ENCODE measurements at places on chromosomes 2 and 18.

GRCh38 chr2:234139755-234140154, 89.3 kb downstream of the SPP2 start:
- no peak for DNase-seq

DNA sequence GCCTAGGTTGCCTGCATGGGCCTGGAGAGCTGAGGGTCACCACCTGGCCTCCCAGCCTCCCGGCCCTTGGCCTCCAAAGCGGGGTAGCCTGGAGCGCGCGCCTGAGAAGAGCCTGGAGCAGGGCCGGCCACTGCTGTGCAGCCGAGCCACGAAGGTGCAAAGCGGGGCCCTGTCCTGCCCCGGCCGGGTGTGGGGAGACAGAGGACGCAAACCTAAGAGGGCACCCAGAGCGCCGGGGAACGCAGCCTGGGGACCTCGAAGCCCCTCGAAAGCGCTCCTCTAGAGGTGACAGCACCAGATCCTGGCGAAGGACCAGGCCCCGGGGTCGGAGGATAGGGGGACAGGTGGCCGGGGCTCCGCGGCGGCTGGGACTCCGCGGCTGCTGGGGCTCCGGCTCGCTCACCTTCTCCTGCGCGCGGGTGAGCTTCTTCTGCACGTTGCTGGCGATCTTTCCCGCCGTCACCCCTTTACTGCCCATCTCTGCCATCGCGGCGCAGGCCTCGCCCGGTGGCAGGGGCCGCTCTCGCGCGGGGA, 430 bp downstream of the BIN1 start:
- DNase-seq, result no peak

DNA sequence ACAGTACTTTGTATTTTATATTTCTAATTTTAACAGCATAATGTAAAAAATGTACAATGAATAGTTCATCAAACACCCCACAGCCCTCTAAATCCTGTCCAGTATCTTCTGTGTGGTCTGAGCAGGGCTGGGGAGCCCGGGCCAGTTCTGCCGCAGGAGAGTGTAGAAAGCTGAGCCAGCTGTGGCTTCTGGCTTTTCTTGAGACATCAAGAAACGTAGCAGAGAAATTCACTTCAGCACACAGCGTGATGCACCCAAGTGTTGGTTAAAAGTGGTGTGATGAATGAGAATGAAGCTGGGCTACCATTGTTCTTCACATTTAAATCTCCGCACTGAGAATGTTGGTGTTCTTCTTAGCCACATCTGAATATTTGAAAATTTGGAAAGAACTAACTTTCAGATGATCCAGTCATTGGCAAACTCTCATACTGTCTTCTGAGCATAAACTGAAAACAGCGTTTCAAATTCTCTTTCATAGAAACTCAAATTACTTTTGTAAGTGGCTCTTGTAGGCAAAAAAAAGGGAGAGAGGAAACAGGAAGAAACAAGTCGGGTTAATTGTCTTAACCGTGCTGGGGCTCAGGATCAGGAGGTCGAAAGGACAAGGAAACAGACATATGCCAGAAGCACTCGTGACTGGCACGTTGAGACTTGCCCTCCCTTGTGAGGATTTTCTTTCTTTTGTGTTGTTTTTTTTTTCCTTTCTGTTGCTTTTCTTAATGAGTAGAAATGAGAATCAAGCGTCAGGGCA, 23.4 kb upstream of the TMEM87B start:
- DNase-seq, result no peak

DNA sequence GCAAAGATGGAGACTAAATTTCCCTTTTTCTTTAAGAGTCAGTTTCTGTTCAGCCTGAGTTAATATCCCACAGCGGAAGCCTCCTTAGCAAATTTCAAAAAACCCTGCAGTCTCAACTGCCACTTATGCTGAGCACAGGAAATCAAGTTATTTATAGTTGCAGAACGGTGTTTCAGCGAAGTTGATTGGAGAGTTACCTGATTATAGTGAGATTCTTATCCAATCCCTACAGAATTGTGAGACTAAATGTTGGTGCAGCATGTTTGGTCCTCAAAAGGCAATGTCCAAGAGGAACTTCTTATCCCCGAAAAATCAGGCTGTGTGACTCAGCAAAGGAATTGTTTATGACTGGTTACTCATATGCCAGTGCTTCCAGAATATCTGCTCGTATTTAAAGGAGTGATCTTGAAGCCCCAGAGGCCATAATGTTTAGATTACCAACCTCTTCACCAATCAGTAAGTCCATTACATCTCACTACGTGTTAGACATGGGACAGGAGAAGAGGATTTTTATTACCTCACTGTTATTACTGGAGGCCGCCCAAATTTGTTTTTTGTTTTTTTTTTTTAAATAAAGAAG, 67.9 kb downstream of the LRRFIP1 start:
- DNase-seq, result no peak

- DNase-seq, result no peak
These were observed 57.7 kb downstream of the EMX1 start for GRCh38 chr2:72975017-72975416.

DNA sequence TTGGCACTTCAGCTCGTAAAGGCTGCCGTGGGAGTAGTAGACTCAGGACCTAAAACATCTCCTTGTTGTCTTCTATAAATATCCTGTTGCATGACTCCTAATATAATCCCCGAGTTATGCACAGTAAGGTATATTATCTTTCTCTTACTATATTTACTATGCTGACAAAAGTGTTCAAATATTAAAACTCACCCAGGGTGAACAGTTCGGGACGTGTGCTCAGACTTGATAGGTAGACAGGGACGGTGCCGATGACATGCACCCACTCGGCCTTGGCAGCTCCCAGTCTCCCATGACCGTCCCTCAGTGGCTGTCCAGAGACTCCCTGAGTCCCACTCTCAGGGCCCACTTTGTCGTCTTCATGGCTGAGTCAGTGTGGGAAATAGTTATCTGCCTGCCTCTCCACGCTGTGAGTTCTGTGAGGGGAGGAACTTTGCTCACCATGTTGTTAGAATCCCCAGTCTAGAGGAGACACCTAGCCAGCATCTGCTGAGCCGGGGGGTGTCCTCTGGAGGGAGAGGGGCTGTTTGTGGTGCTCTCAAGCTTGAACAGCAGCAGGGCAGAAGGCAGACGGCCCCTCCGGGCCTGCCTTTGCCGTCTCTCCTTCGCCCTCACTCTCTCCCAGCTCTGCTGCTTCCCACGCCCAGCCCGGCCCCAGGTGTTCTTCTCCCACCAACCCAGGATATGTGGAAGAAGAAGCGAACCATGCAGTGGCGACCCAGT, 75.0 kb downstream of the DGKD start:
- no peak for DNase-seq

Measured in GM10248 (cell line).